ENCODE measurements at places on chromosomes 3 and 15.
A peak's percentile ranks its signal among the peaks of the same experiment; 100 is the strongest.

- DNase-seq = no peak
Observed at GRCh38 chr3:134991472-134992010, 196.5 kb downstream of the EPHB1 start.

- no peak for DNase-seq
Observed at GRCh38 chr3:171417813-171418212, 42.4 kb downstream of the TNIK start.

DNA sequence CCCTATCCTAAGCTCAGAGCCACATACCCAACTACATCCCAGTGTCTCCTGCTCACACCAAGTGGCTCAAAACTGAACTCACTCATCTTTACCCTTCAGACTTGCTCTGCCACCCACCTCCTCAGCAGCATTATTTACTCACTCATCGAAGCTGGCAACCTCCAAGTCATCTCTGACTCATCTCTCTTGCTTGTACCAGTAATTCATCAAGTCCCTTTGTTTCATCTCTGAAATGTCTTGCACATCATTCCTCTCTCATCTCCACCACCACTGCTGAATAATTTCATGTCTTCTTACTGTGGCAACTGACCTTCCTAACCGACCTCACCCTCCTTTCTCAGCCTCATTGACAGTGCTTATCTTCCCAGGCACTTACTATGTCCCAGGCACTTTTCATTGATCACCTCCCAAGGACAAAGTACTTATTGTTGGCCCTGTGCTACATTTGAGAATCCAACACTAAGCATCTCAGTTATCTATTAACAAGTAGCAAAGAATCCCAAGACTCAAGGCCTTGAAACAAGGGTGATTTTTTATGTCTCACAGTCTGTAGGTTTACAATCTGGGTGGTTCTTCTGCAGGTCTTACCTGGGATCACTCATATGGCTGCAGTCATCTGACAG lies 82.0 kb downstream of the MRPL46 start:
- no peak for DNase-seq

GRCh38 chr3:183006396-183007002 lies 26.2 kb upstream of the DCUN1D1 start:
- no peak for DNase-seq

- DNase-seq = no peak
Observed at GRCh38 chr3:88618021-88618645, 468.4 kb downstream of the C3orf38 start.

- DNase-seq = no peak
Observed at GRCh38 chr3:171565481-171566058, 105.4 kb upstream of the TNIK start.

GRCh38 chr15:63225381-63225780 lies 36.0 kb downstream of the RAB8B start:
- DNase-seq = no peak

- DNase-seq = no peak
Observed at GRCh38 chr3:129690963-129691362, 84.5 kb upstream of the PLXND1 start.

DNA sequence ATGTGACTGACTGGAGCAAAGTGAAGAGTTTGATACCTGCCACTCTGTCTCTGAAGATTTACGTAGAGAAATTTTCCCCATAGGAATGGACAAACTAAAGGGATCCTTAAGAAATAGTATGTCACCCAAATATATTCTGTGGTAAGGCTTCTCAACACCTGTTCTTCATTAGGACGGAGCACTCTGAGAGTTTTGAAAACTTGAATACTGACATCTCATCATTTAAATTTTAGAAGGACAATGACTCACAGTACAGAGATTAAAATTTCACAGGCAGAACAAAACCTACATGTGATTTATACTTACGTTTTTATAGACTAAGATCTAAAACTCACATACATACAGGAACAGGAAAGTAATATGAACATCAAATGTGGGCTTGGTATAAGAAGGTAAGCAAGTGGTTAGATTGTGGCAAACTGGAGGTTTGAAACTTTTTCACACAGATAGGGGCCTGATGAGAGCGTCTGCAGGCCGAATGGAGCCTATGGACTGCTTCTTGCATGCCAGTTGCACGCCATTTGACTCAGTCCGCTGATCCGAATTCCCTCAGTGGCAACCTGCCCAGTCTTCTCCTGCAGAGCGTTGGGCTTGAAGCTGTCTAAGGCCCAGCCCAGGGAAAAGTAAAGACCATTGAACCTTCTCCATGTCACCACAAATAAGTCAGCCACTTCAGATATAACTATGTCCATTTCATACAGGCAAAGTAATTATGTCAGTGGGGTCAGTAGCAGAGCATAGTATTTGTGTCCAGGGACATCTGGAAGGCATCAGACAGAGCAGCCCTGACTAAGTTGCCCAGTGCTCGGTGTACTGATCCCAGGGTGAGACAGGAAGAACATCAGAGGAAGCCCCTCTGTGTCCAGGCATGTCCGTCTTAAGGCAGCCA lies 45.7 kb downstream of the ZBTB38 start:
- DNase-seq = no peak

DNA sequence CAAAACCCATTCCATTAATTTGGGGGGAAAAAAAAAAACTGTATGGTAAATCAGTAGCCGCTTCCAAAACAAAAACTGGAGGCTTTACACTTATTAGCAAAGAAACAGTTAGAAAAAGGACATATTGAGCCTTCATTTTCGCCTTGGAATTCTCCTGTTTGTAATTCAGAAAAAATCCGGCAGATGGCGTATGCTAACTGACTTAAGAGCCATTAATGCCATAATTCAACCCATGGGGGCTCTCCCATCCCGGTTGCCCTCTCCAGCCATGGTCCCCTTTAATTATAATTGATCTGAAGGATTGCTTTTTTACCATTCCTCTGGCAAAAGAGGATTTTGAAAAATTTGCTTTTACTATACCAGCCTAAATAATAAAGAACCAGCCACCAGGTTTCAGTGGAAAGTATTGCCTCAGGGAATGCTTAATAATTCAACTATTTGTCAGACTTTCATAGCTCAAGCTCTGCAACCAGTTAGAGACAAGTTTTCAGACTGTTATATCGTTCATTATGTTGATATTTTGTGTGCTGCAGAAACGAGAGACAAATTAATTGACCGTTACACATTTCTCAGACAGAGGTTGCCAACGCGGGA lies 9.4 kb upstream of the RPL24 start:
- peak; percentile 40 for DNase-seq

- no peak for DNase-seq
Observed at GRCh38 chr3:12484983-12485327, 675 bp downstream of the TSEN2 start.
